ENCODE measurements at places on chromosomes 13 and 19.

DNA sequence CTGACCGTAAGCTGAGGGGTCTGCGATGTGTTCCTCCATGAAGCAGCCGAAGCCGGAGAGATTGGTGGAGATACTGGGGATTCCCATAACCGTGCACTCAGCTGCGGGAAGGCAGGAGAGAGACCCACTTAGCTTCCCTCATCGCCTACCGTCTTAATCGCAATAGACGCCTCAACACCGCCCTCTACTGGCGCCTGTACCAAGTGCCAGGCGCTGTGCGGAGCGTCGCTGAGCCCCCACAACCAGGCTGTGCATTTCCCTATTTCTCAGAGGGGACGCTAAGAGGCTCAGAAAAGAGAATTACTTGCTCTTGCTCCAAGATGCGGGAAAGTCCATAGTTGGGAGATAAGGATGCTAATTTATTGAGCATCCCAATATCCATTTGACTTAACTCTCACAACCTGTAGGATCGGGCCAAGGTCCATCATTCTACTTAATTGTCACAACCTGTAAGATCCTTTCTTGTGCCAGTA is 5.8 kb downstream of the FTL start:
- peak; percentile 70 for DNase-seq

- DNase-seq, result no peak
These were observed 121.9 kb upstream of the MLNR start for GRCh38 chr13:49098198-49098597.

DNA sequence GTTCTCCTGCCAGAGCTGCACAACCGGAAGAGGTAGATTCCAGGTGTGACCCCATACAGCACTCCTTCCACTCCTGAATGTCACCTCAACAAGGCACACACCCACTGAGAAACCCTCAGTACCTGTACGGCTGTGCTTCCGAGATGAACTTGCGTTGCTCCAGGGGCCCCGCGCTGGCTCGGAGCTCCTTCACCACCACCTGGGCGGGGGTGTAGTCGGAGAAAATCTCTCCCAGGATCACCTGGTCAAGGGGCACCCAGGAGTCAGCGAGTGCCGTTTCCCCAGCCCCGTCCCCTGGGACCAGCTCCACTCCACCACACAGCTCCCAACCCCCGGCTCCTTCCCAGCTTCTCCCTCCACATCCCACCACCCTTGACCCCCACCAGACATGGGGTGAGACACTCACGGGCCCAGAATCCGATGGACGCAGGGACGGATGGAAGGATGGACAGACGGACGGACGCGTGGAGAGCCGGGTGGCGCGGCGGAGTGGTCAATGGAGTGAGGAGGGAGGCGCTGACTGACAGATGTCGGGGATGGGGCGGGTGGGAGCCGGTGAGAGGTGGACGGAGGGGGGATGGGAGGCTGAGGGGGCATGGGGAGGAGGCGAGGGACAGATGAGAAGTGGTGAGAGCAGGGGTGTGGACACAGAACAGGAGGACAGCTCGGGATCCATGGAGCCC is 2.8 kb downstream of the LMTK3 start:
- DNase-seq, result no peak

DNA sequence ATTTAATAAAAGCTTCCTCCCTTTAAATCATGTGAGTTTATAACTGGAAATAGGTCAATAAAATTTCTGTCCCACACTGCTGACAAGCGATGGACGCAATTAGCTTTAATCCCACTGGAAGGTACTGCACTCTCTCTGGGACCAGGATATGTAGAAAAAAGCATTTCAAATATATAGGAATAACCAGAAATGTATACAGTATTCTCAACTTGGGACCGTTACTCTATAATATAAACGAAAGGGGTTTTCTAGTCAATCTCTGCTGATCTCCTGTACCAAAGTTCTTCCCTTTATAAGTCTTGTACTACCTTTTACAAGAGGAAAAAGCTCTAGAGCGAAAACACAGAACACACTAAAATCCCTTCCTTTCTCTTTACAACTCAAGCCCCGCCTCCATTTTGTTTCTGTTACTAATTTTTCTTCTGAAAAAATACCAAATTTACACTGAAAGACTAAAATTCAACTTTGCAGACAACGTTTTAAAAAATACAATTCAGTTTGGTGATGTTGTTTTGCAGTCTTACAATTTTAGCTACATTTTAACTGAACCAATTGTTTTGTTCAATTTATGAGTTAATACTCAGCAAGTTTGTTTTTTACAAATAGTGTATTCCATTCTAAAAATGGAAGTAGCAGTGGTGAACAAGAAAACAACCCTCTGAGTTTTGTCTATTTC is 1.7 kb upstream of the USPL1 start:
- no peak for DNase-seq

GRCh38 chr13:41295973-41296372 is 15.1 kb upstream of the NAA16 start:
- DNase-seq, result no peak

- no peak for DNase-seq
These were observed 62.6 kb downstream of the LACC1 start for GRCh38 chr13:43942286-43942685.

DNA sequence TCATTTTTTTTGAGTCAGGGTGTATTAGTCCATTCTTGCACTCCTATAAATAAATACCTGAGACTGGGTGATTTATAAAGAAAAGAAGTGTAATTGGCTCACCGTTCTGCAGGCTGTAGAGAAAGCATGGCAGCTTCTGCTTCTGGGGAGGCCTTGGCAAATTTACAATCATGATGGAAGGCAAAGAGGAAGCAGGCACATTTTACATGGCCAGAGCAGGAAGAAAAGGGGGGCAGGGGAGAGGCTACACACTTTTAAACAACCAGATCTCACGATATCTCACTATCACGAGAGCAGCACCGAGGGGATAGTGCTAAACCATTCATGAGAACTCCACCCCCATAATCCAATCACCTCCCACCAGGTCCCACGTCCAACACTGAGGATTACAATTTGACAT is 44.5 kb upstream of the MIR17HG start:
- DNase-seq, result no peak

DNA sequence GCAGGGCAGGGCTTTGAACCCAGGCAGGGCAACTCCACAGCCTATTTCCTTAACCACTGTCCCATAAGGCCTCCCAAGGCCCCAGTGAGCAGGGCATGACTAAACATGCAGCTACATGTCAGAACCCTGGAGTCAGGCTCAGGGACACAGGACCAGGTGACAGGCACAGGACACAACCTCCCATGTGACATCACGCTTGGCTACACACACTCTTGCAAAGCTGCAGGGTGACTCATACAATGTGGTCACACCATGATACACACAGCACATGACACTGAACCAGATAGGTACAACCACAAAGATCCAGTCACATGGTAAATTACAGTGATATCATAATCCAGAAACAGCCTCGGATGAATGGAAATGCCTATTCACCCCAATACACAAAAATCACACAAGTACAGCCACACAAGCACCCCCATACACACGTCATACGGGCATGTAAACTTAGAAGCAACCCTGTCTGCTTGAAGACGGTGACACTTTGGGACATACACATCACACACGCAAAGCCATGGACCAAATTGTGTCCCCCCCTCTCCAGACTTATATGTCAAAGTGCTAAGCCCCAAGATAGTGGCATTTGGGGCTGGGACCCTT is 14.5 kb downstream of the KLK4 start:
- DNase-seq, result peak; percentile 15

Measured in stimulated activated CD8-positive, alpha-beta memory T cell treated with anti-CD3 and anti-CD28 coated beads, Interleukin-15, amount 100 ng/mL, for 48 hours (primary cell).